T-helper 1 cell (primary cell): ENCODE measurements at places on chromosomes 1 and 21.

- DNase-seq: no peak
These were observed 56.2 kb downstream of the STUM start for GRCh38 chr1:226604560-226605317.

DNA sequence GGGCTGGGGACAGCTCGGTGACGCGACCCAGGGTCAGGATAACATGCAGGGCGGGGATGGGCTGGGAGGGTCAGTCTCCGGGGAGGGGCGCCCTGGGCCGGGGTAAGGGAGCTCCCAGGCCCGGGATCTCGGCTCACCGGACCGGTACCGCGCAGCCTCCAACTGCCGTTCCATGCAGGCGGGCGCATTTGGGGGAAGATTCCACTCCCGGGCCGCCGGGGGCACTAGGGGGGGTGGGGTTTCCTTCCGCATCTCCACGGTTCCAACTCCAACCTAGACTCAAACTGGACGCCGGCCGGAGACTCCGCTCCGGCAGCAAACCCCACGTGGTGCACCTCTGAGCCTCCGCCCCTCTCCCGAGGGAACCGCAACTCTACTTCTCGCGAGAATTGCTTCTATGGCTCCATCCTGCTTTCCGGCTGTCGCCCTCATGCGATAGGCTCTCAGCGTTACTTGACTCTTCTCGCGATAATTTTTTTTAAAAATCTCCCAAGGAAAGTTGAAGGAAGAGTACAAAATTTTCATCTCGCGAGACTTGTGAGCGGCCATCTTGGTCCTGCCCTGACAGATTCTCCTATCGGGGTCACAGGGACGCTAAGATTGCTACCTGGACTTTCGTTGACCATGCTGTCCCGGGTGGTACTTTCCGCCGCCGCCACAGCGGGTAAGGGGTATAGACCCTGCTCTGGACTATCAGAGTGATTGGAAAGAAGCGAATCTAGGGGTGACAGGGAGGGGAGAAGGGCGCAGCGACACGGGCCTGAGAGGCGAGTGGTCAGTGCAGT lies at the start of the genes ATP5PB and WDR77:
Gene ATP5PB, plus strand, starts transcription at position 547 of the 785 bp plus-strand sequence. Its CDS starts 78 bp downstream, at position 625.
Gene WDR77, minus strand, starts transcription at position 339 of the 785 bp plus-strand sequence. Its CDS starts 87 bp downstream, at position 252.
- peak; percentile 87 for DNase-seq

DNA sequence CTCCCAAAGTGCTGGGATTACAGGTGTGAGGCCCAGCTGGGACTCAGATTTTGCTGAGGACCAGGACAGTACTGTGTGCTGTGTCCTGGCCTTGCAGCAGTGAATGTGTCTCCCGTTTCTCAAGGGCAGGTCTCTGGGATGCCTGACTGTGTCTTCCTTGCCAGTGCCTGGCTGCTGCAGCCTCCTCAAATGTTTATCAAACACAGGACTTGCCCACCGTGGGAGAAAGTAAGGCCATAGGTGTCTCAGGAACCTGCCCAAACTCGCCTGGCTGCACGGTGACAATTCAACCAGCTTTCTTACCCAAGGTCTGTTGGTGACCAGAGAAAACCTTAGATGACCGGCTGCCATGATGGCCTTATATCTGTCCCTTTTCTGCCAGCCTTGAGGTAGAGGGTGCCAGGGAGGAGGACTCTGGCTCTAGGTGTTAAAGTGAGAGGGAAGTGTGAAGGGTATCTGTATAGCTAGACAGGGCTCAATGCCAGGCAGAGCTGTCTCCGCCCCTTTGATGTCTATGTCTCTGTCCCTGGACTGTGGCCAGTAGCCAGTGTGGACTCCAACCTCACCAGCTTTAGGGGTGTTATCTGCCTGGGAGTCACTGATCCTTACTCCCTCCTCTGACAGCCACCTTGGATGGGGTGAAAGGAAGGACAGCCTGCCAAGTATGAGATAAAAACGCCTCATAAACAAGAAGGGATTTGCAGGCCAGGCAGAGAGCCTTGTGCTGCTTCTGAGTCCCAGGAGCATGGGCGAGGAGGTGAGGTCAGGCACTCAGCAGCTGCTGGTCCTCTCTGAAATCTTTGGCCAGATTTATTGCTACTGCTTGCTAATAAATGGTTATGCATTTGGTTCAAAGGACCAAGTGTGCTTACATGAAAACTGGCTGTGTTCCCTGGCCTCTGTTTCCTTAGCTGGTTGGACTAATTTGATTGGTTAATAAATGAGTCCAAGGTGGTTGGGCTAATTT lies 22.3 kb downstream of the IL6R start:
- DNase-seq: no peak

GRCh38 chr21:25619198-25619597 lies 11.9 kb upstream of the MRPL39 start:
- DNase-seq: no peak

DNA sequence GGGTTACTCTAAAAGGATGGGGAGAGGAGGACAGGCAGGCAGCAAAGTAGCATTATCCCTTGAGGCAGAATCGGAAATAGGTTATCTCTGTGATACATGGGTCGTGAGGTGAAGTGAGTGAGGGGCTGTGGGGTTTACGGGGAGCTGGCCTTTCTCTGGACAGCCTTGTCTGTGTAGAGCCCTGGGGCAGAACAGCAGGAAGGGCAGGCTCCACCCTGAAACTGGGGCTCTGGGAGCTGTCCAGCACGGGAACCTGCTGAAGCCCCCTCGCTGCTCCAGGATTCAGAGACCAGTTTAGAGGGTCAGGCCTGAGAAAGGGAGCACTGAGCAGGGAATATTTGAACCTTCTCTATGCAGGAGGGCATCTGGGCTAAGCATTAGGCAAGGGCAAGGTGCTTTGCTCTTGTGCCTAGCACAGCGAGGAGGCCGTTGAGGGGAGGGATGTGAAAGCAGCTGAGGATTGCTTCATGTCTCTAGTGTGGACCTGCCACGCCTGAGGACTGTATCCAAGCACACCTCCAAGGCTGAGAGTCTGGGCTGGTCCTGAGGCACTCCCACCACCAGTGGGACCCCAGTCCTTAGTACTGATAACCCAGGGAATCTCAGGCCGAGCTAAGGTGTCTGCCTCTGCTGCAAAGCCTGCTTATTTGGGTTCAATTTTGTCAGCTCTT lies 55.8 kb downstream of the NAV1 start:
- DNase-seq: no peak

DNA sequence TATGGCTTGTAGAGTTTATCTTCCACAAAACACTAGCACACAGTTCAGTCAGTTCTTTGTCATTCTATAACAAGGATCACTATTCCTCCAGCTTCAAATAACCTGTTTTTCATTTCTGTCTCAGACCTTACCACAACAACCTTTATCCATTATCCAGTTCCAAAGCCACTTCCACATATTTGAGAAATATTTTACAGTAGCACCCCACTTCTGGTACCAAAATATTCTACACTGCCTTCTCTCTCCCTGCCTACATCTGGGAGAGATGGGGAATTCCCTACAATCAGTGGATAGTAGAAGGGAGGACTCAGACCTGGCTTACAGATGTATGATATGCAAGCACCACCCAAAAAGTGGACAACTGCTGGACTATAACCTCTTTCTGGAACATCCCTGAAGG lies 651.4 kb downstream of the ADGRL2 start:
- DNase-seq: no peak

- DNase-seq: no peak
These were observed 8.7 kb downstream of the SORT1 start for GRCh38 chr1:109388884-109389637.

GRCh38 chr21:29359718-29360117 lies 61.0 kb downstream of the BACH1 start:
- DNase-seq: no peak

DNA sequence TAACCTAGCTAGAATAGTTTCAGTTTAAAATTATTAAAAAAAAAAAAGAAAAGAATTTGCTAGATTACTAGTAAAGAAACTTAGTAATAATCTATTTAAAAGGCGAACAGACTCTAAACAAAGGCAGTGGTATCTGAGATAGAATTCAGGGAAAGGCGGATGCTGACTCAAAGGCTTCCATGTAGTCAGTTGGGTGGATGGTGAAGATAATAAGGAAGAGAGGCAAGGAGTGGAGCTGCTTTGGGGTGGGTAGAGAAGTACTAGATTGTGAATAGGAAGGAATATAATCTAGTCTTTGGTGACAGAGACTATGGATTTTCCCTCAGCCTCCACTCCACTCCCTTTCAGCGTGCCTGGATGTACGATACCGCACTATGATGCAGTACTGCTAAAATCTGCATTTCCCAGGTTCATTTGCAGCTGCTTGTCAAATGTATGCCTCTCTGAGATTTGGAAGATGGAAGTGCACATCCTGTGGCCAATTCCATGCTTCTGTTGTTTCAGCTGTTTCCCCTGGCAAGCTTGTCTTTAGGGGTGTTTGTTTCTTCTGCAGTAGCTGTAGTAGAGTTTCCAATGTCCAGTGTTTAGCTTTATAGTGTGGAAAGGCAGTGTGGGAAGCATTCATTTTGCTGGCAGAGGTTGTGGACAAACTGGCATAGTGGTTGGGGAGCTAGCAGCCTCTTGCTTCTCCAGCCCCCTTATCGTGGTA lies 184.6 kb upstream of the NRIP1 start:
- no peak for DNase-seq

DNA sequence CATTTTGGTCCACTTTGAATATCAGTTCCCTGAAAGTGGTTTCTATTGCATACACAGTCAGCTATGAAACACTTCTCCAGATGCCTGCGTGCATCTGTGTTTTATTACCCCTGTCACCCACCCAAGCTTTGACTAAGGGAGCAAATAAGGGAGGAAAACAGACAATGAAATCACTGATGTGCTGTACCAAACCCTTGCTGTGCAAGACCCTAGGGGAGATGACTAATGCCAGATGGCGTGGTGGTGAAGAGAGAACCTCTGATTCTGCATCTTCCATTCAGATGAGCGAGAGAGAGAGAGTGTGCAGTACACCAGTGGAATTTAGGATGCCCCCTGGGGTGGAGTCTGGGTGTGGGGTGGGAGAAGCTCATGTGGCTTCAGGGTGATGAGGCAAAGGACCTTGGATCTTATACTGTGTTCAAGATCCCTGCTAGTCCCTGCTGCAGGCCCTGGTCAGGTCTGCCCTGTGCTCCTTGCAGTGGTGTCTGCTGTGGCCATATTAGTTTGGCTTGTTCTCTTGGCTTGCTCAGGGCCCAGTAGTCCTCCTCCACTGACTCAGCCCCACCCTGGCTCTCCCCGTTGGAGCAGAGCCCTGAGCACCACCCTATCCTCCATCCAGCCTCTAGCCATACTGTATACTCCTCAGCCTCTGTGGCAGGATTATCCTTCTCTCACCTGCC lies 18.5 kb downstream of the CLCA1 start:
- DNase-seq: no peak

DNA sequence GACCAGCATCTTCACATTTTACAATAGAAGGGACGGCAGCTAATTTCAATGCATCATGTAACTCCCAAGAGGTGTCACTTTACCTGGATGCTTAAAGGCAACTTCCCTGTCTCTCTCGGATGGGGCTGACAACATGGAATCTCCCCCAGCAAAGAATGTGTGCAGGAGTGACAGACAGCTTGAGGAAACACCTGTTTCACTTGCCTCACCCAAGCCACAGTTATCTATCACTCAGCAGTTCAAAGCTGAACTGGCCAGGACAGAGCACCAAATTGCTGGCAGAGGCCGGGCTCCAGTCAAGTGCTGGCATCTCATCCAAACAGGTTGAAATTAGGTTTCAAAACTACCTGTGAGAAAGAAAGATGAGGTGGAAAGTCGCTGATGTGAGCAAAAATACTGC lies 538.0 kb upstream of the PLXNA2 start:
- DNase-seq: no peak

- no peak for DNase-seq
These were observed 816 bp downstream of the EDEM3 start for GRCh38 chr1:184753608-184754475.

- DNase-seq: no peak
These were observed 28.5 kb downstream of the CR1L start for GRCh38 chr1:207673399-207673798.

DNA sequence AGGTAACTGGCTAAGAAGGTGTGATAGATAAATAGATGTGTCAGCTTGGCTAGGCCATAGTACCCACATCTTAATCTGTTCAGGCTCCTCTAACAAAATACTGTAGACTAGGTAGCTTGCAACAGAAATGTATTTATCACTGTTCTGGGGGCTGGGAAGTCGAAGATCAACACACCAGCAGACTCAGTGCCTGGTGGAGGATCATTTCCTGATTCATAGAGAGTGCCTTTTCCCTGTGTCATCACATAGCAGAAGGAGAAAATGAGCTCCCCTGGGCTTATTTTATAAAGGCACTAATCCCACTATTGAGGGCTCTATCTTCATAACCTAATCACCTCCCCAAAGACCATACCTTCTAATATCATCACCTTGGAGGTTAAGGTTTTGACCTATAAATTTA lies 532.7 kb upstream of the OLFM3 start:
- no peak for DNase-seq

GRCh38 chr1:86084998-86085397 lies 71.6 kb downstream of the COL24A1 start:
- no peak for DNase-seq

DNA sequence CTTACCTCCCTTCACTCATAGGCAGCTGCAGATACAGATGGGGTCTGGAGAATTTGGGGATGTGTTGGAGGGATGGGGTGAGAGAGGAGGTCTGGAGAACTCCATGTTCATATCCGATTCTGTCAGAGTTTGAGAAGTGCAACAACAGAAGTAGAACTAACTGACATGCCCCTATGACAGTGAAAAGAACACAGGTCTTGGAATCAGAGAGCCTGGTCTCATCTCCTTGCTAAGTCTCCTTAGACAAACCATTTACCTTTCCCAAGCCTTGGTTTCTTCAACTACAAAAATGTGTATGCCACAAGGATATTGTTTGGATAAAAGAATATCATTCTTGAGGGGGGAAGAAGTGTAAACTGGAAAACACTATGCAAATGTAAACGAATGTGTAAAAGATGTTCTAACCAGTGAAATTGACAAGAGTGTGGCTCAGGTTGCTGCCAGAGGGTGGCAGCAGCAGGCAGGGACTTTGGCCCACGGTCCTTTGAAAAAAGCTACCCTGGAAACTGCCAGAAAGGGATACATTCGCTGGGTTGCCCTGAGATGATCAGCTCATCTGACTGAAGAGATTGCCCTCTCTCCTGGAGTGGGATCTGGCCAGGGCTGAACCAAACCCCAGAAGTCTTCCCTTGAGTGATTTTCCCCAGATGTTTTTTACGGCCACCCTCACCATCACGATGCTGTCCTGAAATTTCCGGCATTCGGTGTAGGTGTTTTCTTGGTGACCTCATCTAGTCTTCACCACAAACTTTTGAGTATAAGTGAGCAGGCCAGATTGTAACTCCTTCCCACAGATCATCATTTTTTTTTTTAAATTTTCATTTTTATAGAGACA lies 17.0 kb upstream of the CD2 start:
- peak; percentile 61 for DNase-seq

DNA sequence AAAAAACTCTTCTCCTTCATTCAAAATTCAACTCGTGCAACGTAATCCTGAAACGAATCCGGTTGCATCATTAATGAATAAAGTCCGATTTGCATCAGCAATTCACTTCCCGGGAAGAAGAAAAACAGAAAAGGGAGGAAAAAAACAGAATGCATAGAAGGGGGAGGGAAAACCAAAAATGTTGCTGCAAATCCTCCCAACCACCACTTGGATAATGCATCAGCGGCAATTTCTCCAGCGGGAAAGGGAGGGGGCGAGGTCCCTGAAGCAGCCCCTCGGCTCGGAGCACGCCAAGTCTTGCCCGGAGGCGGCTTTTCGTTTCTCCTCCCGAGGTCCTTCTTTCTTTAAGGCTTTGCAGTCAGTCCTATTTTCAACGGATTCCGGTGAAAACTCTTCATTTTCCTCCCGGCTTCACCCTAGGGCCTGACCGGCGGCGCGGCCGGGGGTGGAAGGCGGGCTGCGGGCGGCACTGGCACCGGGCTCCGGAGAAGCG lies 723 bp downstream of the CDC42BPA start:
- no peak for DNase-seq

- DNase-seq: no peak
These were observed 356.3 kb upstream of the CAMK1G start for GRCh38 chr1:209227171-209227570.

GRCh38 chr1:218488986-218489385 lies 143.8 kb downstream of the TGFB2 start:
- DNase-seq: no peak
